Left colon (tissue), 2 donors: ENCODE measurements at places on chromosomes 6 and 20.

DNA sequence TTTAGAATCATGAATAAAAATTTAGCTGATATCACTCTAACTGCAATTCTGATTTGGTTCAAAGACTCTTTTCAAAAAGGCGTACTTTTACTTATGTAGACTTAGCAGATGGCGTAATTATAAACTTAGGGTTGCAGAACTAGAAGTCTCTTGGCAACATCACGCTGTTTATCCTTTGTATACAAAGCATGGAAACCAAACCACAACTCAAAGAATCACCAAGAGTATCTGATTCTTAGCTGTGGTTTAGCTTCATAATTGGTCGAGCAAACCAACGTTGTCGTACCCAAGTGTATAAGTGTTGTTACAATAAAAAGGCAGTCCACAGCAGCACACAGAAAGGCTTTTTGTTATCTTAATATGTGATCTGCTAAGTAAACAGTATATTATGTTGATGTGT, 18.2 kb downstream of the STMND1 start:
- DNase-seq = no peak

DNA sequence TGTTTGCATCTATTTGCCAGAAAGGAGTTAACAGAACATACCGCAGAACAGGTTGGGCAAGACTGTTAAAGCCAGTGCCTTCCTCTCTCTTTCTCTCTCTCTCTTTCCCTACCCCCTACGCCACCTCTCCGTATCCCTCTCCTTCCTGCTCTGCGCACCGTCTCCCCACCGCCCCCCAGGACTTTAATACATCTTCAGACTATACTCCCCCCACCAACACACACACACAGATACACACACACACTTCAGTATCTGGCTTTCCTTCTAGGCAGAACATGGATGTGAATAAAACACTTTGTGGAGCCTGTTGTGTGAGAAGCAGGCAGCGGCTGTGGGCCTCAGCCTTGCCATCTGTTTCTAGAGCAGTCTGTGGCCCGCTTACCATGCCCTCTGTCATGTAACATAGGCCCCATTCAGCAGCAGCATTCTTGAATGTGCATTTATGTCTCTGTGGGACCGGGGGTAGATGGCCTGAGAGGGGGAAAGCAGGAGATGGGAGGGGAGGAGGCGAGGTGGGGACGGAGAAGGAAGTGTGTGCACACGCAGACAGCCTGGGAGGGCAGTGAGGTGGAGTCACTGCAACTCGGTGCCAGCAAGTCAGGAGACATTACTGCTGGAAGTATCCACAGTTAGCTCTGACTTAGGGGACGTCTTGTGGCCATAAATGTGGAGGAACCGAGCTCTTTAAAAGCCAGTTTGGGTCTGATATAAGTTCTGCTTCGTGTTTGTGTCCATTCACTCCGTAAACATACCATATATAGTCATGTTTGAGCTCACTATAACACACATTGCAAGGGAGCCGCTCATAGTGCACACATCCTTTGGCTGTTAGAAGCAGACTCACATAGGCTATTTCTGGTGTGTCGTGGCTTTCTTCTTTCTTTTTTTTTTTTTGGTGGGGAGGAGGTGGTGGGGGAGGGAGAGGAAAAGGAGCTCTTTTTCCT, 38.4 kb downstream of the RREB1 start:
- DNase-seq = peak; percentile 76

DNA sequence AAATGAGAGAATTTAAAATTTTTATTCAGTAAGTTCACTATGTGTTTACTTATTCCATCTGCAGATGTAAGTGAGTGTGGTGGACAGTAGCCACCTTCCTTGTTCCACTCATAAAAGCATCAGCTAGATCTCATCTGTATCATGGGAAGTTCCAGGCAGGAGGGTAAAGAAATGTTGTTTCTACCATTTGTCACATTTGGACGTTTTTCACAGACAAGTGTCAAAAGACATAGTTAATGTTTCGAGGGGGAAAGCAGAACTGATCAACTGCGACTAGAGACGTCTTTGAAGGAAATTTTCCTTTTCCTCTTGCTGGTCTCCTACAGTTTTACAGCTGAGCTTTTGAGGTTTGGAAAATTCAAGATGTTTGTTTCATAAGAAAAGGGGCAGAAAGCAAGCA, 55.9 kb upstream of the ISM1 start:
- no peak for DNase-seq

- DNase-seq = no peak
These were observed 876.7 kb downstream of the HACE1 start for GRCh38 chr6:103983011-103983410.

DNA sequence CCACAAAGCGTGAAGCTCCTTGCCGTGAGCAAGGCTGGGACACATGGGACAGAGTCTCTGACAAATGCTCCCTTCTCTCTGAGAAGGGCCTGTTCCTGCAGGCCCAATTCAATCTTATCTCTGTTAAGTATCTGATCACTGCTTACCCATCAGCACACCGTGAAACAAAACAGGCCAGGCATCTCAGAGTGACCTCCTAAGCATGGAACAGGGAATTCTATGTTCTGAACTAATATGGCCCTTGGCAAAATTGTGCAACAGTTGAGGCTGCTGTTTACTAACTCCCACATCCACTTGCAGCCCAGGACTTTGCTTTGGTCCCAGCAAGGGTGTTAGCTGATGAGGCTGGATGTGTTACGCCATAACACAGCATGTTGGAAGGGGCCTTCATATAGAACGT, 79.2 kb downstream of the GCLC start:
- DNase-seq = no peak

- no peak for DNase-seq
These were observed 166.3 kb upstream of the DTNBP1 start for GRCh38 chr6:15829156-15829555.

DNA sequence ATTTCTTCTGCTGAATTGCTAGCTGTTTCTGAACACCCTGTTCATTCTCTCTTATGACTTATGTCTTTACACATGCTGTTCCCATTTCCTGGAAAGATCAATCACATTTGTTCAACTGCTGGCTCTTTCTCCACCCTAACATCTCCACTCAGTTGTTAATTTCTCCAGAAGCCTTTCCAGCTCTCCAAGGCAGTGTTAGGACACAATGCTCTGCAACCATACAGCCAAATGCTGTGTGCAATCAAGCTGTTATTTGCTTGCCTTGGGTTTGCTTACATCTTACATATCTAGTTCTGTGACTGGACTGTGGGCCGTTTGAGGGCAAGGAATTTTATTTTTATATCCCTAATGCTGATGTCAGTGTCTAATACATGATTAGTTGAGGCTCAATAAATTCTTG, 24.2 kb upstream of the CITED2 start:
- no peak for DNase-seq

GRCh38 chr20:9114709-9115108, 45.8 kb downstream of the PLCB4 start:
- DNase-seq = no peak

DNA sequence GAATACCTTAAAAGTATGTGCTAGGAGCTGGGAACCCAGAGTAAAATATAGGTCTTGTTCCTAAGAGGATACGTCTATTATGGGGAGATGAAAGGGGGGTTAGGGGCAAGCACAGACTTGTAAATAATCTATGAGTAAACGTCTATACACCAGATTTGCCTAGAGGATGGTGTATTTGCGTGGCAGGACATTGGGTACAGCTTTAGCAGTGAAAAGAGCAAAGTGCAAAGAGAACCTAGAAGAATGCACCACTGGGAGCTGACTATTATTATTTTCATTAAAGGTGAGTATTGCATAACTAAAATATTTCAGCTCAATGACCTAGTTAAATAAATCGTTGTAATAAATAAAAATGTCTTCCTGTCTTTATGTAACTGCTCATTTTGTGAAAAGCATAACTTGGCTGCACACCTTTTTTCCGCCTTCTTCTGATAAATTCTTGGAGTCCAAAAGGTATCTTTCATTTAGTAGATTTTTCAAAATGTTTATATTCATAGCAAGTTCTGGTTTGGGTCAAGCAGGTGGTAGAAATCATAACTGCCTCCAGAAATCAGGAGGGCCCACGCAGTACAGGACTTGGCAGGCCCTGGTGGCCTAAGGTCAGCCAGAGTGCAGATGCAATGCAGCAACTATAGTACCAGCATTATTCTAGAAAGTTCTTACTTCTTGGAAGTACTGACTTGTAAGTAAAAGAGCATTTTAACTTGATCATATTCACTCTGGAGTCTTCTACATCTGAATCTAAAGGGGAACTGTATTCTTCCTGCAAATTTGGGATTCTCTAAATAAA, 357.2 kb downstream of the PLCB1 start:
- no peak for DNase-seq

DNA sequence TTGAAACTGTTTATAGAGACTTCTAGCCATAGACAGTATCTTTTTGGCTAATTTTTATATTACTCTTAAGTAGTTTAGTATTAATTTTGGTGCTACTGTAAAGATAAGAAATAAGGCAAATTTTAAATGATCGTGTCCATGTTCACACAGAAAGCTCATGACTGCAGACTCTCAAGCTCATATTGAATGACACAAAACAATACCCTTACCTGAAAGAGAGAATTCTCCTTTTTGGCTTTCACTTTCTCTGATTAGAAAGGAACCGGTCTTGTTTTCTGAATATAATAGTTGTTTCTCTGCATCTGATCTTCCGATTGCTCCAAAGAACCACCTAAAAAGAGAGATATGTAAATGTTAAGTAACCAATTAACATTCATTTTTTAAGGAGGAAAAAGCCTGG, 57.0 kb downstream of the FRK start:
- DNase-seq = no peak

DNA sequence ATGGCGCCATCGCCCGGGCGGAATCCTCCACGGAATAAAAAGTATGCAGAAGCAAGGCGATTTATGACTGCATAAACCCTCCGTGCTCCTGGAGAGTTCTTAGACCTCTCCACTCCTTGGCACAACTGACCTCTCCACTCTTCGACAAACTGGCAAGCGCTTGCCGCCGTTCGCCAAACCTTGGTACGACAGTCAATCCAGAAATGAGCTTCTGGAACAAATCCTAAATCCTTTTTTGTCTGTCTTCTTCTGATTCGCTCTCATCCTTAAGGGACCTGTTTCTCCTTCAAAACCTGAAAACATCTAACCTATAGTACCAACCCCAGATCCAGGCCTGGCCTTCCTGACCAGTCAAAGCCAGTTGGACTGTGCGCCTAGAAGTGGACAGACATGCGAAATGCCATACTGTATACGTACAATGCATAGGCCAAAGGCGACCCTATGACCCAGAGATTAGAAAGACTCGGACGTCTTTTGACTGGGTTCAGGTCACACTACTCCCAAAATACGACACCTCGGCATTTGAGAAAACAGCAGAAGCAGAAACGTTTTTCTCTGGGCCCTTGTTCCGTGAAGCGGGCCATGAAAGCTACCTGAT, 59.4 kb downstream of the TRIM27 start:
- DNase-seq = no peak

- no peak for DNase-seq
These were observed 90.7 kb upstream of the SASH1 start for GRCh38 chr6:148251891-148252290.

DNA sequence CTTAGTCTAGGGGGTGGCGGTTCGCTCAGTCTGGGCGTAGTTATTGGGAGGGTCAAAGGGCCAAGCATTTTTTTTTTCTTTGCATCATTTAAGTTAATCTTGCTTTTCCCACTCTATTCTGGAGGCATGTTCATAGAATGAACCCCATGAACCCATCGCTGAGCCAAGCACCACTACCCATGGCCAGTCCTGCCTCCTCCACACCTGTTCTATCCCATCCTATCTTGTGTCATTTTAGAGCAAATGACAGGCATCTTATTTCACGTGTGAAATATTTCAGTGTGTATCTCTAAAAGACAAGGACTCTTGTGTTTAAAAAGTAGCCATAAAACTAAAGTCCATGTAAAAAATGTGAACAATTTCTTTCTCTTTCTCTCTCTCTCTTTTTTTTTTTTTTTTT, 13.9 kb downstream of the SRC start:
- DNase-seq = peak; percentile 3

GRCh38 chr6:115276881-115277565, 783.7 kb downstream of the FRK start:
- DNase-seq = no peak

- DNase-seq = no peak
These were observed 60.7 kb downstream of the EYA4 start for GRCh38 chr6:133301835-133302234.

- no peak for DNase-seq
These were observed 130.6 kb upstream of the C6orf118 start for GRCh38 chr6:165439928-165440554.

DNA sequence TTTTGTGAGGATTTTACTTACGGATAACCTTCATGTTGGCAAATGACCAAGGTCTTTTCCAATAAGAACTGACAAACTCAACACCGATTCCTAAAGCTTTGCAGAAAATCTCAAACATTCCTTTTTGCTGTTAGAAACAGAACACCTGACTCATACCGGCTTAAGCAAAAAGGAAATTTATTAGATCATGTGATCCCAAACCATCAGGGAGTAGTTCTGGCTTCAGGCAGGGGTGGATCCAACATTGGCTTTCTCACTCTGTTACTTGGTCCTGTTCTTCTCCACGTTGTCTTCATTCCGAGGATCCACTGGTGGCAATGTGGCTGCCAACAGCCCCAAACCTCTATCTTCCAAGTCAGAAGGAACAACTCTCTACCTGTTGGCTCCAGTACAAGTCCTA, 95.9 kb upstream of the PMEPA1 start:
- DNase-seq = no peak

DNA sequence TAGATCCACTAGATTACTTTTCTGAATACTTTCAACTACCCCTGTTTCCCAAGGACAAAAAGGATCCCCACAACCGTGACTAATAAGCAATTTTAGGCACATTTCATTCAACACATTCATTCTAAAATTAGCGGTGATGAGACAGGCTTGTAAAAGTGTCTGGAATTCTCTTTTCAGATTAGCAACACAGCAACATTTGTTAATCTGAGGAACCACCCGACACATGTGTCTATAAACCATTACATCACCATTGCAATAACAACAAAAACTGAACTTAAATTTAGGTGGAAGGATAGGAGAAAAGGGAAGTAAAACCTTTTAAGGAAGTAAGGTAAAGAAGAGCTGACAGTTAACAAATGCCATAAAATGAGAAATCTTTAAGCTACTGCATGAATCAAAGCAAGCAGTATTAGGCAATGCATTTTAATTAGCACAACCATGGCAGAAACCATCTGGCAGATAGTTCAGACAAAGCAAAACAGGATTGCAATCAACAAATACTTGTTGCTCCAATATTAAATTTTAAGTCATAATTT, 49.1 kb downstream of the MAP3K7 start:
- no peak for DNase-seq

GRCh38 chr6:168368936-168369335, 49.4 kb upstream of the DACT2 start:
- no peak for DNase-seq
